ENCODE measurements at places on chromosomes 2 and 18. TPM values are rescaled to one million over a fixed set of nuclear protein-coding genes. Genes with fewer than 3 reads are reported as not detected.

GRCh38 chr18:10089881-10090280 lies 176.1 kb downstream of the VAPA start:
- ATAC-seq = no peak

ORC4 gene
- 32.6 TPM for total RNA-seq

DNA sequence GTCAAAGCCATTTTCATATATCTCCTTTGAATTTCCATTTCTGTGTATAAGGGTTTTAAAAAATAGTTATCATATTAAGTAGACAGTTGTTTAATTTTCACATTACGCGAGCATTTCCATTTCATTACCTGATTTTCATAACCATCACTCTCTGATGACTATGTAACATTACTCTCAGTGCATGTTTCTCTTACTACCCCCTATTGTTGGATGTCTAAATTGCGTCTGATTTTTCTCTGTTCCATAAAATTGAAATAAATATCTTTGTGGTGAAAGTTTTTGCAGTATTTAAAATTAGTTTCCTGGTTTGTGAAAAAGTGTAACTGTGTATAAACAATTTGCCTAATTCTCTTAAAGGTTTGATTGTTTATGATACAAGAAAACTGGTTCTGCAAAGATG lies 123.8 kb downstream of the MYO1B start:
- no peak for ATAC-seq

CNDP1 gene
- total RNA-seq = 0.15 TPM

GRCh38 chr2:233460726-233461441 lies 105.7 kb downstream of the USP40 start:
- ATAC-seq = no peak
